ENCODE measurements at places on chromosomes 1 and 21.
A peak's percentile ranks its signal among the peaks of the same experiment; 100 is the strongest.

DNA sequence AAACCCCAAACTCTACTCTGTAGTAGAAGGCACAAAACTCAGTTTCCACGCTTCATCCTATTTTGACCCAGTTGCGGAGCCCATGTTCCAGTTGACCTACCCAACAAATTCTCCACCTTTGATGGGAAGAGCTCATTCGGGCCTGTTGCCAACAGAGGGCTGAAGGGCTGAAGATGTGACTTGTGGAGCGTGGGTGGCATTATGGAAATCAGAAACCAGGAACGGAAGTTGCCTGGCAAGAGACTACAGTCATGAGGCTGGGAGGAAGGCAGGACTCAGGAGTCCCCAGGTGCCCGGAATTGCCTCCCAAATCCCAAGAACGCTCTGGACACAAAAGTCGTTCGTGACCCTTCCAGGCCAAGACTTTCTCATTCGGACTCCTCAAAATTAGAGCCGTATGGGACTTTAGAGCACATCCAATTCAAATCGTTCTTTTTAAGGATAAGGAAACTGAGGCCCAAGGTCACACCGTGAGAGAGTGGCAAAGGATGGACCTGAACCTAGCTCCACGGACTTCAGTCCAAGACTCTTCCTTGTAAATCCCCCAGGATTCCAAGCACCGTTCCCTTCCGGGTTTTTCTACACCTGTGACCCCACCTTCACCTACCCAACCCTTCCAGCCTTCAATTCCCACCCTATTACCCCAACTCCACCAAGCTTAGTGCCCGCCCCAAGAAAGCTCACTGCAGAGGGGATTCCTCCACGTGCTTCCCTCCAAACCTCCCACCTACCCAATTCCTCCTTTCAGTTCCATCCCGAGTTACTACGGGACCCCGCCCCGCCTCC lies 739 bp downstream of the SMG5 start:
- no peak for DNase-seq

DNA sequence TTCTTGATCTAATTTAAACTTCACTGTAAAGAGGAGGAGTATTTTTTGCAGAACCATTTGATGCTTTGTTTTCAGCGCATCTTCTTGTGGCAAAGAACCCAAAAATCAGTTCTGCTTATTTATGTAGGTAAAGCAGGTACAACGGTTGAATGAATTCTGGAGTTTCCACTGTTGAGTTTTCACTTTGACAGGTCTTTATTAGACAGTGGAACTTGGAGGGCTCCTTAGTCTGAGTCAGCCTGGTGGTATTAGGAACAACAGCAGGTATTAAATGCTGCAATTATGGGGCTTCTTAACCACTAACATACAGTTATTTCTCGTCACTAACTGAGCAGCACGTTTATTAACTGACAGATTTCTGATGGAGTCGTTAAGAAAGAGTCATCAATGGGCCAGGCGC lies 1.2 kb downstream of the LRIG2 start:
- no peak for DNase-seq

DNA sequence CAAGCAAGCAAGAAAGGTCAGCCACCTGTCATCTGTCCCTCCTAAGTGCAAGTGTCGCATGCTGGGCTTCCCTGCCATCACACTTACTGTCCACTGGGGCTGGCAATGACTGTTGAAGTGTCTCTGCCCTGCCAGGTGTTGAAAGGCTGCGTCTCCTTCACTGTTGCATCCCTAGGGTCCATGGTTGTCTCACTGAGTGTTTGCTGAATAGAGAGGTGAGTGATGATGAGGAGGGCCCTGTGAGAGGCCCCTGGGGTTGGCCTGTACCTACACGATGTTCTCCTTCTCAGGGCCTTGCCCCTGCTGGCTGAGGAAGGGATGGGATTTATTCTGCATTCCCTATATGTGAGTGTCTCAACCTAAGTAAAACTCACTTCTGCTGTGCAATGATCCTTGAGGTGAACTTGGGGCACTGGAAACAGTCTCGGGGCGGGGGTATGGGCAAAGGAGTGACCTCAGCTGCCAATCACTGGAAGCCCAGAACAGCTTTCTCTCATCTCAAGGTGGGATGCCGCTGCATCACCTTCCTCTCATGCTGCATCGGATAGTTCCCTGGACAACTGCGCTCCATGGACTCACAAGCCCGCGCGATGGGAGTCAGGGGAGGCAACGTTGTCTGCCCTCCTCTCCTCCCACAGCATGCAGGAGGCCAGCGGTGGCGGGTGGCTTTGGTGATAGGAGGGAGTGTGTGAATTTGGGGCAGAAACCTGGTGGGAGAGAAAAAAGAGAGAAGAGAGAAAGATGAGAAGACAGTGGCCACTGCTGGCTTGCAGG lies 35.8 kb upstream of the SOX13 start:
- DNase-seq: no peak

- no peak for DNase-seq
These were observed 111.9 kb upstream of the C1orf105 start for GRCh38 chr1:172308577-172308976.

GRCh38 chr1:234531151-234531635 lies 52.2 kb upstream of the TARBP1 start:
- DNase-seq: no peak

- no peak for DNase-seq
These were observed 2.6 kb downstream of the TXNIP start for GRCh38 chr1:145993618-145994390.

DNA sequence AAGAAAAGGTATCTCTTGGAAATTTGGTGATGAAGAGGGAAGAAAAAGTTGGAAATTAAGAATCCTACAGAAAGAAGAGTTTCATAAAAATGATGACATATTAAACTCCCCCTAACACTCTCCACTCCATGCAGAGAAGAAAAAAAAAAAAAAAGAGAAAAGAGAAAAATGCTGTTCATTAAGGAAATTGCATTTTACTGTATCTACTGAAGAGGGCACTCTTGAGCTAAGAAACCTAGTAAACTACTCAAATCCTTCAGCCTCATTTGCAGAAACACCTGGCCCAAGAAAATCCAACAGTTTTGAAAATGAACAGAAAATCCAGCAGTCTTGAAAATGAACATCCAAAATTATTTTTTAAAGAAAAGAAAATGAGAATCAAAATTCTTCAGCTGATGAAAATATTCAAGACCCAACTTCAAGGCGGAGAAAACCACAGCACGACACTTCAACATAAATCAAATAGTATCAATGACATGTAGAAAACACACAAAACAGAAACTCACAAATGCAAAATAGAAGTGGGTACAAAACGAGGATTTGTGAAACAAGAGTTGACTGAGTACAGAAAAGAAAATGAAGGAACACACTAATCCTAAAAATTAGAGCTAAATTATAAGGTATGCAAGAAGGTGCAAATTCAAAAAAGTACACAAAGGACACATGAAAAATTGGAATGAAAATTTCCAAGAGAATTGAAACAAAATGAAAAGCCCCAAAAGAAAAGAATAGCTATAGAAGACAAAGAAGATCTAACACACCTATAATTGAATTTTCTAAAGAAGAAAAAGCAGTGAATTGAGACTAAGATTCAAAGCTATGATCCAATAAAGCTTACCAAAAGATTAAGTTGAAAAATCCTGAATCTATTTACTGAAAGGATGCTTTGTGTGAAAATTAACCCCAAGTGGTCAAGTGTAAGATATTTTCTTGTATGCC lies 73.2 kb upstream of the DNAJC6 start:
- DNase-seq: no peak

DNA sequence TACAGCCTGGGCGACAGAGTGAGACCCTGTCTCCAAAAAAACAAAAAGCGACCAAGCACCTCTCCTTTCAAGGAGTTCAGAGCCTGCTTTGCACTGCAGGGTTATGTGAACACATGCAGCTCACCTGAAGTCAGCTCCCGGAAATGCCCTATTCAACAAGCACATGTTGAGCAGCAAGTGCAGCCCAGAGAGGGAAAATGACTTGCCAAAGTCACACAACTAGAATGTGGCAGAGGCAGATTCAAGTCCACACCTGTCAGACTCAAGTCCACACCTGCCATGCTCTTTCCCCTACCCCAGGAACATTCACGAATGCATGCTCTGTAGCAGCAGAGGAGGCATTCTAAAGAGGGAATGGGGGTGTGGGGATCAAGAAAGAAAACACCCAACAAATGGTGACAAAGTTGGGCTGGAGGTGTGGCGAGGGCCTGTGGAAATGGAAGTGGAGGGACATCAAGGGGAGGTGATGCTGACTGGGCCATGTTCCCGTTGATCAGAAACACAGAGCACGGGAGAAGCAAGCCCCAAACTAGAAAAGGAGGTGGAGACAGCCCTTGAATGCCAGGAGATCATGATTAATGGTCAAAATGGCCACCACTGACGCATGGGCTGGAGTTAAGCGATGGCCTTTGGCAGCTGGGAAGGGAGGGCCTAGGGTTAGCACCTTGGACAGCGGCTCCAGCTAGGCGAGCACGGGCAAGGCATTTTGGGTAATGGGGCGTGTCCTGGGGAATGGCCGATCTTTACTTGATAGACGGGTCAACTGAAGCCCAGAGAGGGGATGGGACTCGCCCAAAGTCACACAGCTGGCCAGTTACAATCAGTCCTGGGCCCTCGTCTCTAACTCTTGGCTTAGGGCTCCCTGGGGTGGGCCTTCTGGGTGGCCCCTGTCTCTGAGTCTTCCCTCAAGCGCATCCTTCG lies 21.5 kb downstream of the RAP1GAP start:
- DNase-seq: no peak

- DNase-seq: no peak
These were observed 169.8 kb downstream of the SYT2 start for GRCh38 chr1:202540448-202540847.

DNA sequence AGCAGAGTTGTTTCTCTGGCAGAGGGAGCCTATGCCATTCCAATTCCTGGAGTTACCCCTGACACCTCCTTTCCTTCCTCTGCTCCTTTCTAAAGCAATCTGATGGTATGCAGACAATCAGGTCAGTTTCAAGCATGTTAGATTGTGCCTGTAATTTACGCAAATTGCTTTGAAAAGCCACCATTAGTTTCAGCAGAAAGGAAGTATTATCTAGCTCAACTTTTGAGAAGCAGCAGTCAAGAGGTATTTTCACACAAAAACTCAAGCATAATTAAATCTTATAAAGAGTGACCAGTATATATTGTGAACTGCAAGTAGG lies 2.2 kb downstream of the ERRFI1 start:
- no peak for DNase-seq

GRCh38 chr1:71232786-71233185 lies 152.0 kb upstream of the ZRANB2 start:
- DNase-seq: no peak

- DNase-seq: no peak
These were observed 2.6 kb downstream of the HFM1 start for GRCh38 chr1:91402023-91402422.

- no peak for DNase-seq
These were observed 1.2 kb downstream of the SARS1 start for GRCh38 chr1:109214695-109215623.

DNA sequence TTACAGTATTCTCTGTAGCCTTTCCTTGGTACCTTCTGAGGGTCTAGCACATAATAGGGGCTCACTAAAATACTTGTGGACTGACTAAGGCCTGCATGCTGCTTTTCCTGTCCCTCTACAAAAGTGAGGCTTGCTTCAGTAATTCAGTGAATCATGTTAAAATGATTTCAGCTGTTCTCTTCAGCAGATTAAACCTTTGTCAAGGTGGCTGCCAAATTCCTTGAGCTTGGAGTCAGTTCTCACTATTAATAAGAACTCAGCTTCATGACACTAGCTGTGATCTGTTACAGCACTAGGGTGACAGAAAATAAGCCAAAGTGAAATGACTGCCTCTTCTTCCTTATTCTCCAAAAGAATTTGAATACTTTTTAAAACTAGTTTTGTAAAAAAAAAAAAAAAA lies 128.8 kb downstream of the KCNN3 start:
- no peak for DNase-seq

- DNase-seq: no peak
These were observed 6.3 kb downstream of the RBM15 start for GRCh38 chr1:110345480-110345879.

GRCh38 chr1:28170001-28170596 lies 6.4 kb downstream of the PTAFR start:
- DNase-seq: no peak

GRCh38 chr21:42971897-42972275 lies 2.5 kb upstream of the PKNOX1 start:
- DNase-seq: no peak

DNA sequence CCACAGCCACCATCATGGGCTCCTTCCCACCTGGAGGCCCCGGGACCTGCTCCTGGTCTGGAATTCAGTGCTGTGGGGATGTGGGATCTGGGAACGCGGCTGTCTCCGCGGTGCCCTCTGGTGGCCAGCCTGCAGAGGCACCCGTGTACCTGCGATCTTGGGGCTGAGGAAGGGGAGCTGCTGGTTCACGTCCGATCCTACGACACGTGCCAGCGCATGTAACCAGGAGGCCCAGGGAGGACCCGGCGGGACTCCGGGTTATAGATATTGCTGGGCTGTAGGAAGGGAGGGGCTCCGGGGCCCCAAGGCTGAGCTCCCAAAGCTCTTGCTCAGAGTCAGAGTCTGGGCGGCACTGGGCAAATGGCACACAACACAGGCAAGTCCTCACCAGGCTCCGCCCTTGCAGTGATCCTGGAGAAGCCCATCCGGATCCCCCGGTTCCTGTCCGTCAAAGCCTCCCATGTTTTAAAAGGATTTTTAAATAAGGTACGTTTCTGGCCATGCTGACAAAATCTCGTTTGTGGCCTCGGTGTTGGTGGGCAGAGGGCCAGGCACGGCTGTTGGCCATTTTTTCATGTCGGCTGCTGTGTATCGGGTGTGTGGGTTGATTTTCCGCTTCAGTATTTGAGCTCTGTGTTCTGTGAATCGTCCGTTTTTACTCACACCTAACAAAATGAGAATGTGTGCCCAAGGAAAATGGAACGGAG lies 20.1 kb downstream of the FAAP20 start:
- DNase-seq: peak; percentile 43

GRCh38 chr21:34282223-34282622 lies 81.6 kb upstream of the KCNE2 start:
- no peak for DNase-seq

All from GM18507 (cell line).